ENCODE measurements at places on chromosomes 13 and 19.
A peak's percentile ranks its signal among the peaks of the same experiment; 100 is the strongest.

DNA sequence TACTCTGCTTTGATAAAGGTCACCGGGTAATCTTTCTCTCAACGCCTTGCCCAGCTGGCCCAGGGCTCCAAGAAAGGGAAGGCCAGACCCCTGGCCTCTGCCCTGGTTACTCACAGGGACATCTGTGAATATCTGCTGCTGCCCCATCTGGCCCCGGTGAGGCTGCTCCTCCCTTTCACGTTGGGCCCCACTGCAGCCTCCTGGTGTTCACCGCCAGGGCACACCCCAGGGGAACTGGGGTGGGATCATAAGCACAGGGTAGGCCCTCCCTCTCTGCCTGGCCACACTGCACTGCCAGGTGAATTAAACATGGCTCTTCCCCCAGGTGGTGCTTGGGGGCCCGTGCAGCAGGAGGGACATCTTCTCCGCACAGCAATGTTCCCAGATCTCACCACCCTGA lies 12.7 kb downstream of the LAIR1 start:
- no peak for DNase-seq

DNA sequence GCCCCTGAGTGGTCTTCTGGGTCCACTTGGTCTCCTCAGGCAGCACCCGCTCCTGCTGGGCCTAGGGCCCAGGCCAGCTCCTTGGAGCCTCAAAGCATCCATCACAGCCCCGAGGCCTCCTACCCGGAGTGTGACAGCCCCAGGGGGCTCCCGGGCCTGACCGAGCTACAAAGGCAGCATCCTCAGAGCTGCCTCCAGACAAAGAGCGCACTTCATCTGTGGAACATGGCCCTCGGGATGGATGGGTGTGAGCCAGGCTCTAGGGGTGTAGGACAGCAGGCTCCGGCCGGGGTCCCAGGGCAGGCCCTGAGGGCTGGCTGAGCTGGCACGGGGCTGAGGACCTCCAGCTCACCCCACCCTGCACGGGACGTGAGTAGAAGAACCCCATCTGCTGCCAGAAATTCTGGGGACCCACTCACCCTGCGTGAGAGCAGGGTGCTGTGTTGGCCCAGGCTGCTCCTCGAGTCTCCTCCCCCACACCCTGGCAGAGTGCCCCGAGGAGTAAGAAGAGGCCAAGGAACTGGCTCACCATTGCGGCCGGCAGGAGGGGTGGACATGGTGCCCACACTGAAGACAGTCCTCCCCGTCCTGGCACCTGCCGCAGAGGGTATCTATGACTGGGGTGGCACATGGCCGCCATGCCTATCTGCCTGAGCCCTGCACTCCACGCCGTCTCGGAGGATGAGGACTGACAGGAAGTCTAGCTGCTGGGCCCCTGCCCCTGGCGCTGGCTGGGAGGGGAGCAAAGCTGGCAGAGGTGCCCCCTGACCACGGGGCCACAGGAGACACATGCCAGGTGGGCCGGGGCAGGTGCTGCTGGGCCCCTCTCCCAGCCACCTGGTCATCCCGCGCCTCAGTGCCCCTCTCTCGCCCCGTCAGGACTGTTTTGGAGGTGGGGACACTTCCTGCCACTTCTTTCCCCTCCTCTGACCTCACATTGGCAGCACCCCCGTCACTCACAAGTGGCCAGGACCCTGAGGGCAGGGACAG lies 22.3 kb downstream of the CEBPG start:
- no peak for DNase-seq

DNA sequence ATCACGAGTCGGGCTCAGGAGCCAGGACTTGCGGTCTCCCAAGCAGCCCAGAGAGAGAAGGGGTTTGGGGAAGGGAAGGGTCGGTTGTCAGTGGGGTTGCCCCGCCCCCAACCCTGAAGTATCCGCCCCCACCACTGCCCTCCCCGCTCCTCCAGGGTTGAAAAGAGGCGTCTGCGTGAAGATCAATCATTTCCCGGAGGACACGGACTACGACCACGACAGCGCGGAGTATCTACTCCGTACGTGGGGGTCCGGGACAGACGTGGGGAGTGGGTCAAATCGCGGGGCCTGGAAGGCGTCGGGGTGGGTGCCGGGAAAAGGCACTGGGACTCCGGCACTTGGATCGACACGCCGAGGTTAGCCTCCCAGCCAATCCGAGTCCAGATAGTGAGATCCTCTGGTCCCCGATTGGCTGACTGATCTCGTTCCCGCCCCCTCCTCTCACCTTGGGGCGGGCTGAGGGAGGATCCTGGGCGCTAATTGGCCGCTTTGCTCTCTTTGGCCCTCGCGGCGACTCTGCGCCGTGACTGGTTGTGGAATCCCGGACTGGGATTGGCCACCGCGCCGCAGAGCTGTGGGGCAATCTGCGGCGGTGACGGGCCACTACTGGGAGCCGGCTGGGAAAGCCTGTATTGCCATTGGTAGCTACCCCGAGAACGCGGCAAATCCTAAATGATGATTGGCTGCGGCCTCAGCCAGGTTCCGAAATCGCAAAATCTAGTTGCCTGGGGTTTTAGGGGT lies 13.3 kb upstream of the CACNG6 start:
- DNase-seq, result no peak

DNA sequence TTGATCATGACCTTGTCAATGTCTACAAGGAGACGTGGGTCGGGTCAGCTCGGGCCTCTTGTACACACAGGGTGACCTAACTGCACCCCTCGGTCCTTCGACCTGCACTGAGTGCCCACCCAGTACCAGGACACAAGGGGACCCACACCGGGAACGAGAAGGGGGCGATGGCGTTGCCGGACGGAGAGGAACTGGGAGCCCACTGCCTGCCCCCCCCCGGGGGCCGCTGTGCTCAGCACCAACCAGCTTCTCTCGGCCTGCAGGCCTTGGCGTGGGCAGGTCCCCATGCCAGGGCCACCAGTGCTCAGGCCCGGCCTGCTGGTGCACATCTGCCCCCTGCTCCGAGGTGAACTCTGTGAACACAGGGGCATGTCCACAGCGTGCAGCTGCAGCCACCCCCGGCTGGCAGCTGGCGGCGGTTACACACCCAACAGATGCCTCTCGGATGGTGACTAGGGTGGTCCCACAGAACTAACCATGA lies 14.1 kb downstream of the CFD start:
- DNase-seq, result no peak

DNA sequence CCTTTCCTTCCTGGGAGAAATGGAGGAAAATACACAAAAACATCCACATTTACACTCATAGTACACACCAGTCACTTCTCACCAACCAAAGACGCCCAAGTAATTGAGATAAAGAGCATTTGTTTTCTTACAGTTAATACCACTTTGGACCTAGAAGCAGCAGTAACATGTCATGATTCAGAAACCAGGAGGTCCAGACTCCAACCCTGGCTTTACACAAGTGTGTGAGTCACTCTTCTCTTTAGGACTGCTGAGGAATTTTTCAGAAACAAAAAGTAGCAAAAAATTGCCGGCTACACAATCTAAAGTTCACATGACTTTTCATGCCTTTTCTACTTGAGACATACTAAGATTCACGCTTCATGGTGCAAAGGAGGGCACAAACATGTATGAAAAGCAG lies 42.1 kb downstream of the TUBGCP3 start:
- no peak for DNase-seq

GRCh38 chr19:15210323-15210781 lies 9.6 kb upstream of the NOTCH3 start:
- no peak for DNase-seq

DNA sequence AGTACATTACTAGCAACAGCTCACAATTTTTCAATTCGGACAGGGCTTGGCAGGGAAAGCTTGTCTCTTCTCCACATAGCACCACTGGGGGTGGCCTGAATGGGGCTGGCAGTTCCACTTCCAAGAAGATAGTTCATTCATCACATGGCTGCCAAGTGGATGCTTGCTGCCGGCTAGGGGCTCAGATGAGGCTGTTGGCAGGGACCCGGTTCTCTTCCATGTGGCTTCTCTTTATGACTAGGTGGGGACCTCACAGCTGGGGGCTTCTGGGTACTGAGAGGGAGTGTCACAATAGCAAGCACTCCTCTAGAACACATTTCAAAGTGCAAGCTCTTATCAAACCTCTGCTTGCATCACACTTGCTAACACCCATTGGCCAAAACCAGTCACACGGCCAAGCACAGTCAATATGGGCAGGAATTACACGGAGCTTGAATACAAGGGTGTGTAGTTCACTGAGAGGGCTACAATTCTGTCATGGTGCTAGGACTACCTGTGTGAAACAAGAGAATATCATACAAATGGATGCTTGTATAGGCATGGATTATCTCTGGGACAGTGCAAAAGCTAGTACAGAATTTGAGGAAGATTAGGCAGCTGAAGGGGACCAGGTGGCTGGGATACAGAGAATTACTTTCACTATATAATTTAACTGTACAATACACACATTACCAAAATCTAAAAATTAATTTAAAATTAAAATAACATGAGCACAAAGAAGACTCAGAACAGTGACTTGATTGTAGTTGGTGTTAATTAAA lies 32.3 kb downstream of the ATP7B start:
- no peak for DNase-seq

- peak; percentile 22 for DNase-seq
Observed at GRCh38 chr13:94298346-94298745, 181.1 kb downstream of the DCT start.

DNA sequence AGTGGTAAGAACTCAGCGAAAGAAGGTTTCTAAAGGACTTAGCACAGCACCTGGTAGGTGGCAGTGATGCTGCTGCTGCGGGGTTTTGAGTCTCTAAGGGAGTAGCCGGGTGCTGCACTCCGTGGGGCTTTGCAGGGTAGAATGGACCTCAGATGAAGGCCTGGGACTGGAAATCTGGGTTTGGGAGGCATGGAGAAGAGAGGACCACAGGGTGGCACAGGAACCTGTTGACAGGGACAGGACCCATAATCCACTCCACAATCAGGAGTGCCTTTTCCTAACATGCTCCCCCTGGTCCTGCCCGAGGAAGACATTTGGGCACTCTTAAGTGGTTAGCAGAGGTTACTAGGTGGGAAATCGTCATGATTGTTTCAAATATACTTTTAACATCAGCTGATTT lies 29.8 kb downstream of the TDRD12 start:
- DNase-seq, result no peak

GRCh38 chr13:107650081-107650701 lies 565.1 kb downstream of the LIG4 start:
- peak; percentile 2 for DNase-seq

DNA sequence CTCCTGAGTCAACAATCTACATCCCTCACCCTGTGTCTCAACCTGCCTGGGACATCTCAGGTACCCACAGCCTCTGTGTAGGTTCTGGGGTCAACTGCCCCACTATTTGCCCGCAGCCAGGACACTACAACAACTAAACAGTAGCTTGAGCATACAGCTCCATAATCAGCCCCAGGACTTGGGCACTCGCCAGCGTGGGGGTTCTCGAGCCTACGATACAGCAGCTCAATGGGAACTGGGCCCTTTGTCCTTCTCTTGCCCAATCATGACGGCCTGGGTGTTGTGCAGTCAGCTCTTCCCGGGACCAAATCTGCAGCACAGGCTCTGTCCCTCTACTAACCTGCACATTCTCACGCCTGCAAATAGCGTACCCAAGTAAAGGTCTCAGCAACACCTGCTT lies 1.3 kb downstream of the ZNF180 start:
- DNase-seq, result no peak

DNA sequence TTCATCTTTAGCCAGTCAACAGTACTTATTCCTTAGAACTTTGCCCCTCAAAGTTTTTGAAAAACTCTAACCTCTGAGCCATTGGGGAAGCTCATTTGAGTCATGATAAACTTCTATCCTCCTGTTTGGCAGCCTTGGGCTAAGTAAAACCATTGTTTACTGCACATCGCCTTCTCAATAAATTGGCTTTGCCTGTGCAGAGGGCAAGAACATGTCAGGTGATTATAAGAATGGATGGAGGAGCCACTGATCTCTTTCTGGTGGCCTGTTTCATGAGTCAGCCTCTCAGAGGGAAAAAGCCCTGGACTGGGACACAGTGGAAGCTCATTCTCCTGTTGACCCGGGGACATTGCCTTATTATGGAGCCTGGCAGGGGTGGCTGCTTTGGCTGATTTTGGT lies 19.4 kb upstream of the PSG4 start:
- no peak for DNase-seq

DNA sequence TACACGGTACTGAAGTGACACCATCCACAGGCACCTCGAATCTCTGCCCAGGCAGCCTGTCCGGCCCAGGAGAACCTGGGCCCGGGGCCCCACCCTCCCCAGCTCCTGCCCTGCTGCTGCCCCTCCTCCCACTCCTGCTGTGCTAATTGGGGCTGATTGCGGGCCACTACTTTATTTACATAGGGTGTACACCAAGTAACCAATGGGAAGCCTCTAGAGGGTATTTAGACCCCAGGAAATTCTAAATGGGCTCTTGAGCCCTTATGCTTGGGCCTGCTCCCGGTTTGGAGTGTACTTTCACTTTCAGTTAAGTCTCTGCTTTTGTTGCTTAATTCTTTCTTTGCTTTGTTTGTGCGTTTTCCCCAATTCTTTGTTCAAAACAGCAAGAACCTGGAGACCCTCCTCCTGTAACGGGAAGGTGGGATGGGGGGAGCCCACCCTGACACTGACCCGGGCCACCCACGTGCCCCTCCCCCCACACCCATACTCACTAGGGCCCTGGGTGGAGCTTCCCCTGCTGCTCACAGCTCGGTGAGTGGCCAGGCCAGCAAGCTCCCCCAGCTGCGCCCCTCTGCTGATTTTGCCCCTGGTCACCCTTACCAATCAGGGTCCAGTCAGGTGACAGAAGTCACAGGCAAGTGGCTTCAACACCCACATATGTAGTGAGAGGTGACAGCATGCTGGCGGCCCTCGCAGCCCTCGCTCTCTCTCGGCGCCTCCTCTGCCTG lies 9.4 kb downstream of the SCGB2B2 start:
- DNase-seq, result no peak

DNA sequence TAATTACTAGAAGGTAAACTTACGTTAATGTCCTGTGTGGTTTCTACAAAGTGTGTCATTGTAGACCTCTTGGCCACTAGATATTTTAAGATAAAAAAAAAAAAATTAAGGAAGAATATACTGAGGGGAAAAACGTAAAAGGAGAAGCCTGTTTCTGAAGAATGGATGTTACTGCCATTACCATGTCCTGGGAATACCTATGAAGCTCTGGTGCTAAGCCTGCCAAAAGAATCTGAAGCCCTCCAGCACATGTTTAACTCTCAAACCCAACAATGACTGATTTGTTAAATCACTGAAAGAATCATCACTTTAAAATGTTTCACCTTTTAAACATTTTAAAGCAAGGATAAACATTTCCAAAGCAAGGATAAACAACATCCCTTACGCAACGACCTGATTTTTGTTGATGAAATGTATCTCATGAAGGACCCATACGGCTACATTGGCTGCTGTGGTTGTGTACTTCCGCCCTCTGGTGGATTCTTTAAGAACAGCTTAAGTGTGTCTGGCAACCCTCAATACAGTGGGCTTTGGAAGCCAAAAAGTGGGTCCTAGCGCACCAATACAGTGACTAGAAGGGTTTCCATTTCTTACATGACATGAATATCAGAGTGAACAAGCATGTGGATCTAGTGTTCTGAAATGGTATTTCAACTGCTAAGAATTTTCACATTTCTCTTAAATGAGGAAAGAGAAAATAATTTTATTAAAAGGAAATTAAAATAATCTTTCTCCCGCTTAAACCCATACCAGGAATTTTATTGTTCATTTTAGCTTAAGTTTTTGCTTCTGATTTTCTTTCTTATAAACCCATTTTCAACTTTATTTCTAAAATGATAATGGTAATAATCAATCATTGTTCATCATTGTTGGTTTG lies 74.5 kb upstream of the RAP2A start:
- peak; percentile 79 for DNase-seq

- DNase-seq, result no peak
Observed at GRCh38 chr13:73138638-73139491, 80.1 kb downstream of the KLF5 start.

GRCh38 chr13:58087566-58087965 lies 456.0 kb downstream of the PCDH17 start:
- DNase-seq, result no peak

Data from NCI-H2171 treated with DMSO at 0.1 percent for 48 hours (cell line).